ENCODE measurements at places on chromosomes 12 and 14.

DNA sequence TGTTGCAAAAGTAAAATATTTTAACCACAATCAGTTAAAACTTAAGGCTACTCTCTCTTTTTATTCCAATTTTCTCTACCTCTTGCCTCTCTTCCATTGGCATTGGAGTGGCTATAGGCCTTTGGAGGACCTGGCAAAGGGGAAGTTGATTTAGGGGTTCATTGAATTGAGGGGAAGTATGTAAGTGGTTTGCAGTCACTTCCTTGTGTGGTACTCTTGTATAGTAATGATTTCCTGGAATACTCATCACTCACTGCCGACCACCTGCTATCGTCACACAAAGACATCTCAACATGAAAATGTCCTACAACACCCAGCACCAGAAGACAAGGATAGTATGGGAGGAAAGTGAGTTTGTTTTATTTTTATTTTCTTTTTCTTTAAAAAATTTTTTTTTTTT lies 45.7 kb upstream of the CPM start:
- no peak for DNase-seq

GRCh38 chr14:70692210-70692609 lies 50.5 kb downstream of the TTC9 start:
- DNase-seq = no peak

- no peak for DNase-seq
These were observed 6.2 kb upstream of the KRT84 start for GRCh38 chr12:52391618-52392002.

DNA sequence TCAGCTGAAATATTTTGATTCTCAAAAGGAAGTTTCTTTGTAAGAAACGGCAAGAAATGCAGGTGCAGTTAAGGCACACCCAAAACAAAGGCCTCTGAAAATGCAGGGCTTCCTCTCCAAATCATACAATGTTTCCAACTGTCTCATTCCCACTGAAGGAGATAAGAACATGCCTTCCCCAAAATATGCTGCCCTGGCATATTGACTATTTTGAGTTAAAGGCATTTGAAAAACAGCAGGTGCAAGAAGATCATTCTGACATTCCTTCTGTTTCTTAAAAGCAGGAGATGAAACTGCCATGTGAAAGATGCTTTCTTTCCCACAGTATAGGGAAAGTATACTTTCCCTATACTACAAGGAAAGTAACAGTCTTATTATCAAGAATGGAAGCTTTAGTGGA lies 33.4 kb upstream of the VASH1 start:
- no peak for DNase-seq

DNA sequence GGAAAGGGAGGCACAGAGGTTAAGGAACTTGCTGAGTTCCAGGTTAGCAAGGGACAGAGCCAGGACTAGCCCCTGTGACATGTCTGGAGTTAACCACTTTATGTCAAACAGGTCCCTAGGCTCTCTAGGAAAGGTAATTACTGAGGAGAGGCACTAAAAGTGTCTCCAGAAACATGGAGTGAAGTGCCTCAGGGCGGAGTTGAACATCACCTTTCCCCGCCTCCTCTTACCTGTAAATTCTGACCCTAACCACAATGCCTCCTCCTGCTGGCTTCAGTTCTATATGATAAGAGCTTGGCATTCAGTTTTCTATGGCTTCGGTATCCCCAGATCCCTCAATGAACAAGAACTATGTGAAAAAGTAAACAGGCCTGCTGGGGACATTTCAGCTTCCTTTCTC lies 18.1 kb downstream of the RPH3A start:
- DNase-seq = no peak

- DNase-seq = no peak
These were observed 11.1 kb downstream of the KRT75 start for GRCh38 chr12:52423035-52423434.

DNA sequence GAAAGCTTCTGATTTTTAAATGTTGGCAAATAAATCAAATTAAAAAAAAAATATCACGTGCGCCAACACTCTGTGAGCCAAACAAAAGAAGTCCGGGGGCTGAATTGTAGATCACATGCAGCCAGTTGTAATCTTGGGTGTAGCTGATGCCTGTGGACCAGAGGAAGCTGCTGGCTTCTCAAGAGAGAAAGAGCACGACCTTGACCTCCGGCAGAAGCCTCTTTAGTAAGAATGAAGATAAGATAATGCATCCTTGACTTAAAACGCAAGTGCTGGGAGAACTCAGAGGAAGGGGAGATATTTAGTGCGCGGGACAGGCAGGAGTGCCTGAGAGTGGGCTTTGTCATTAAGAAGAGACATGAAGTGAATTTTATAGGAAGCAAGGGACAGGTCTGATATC lies 162.8 kb upstream of the TBX3 start:
- DNase-seq = no peak

GRCh38 chr14:51828017-51828797 lies 32.2 kb upstream of the GNG2 start:
- peak; percentile 73 for DNase-seq

GRCh38 chr12:14362352-14362751 lies 3.1 kb upstream of the ATF7IP start:
- DNase-seq = no peak
